ENCODE measurements at places on chromosomes 1 and 21.

DNA sequence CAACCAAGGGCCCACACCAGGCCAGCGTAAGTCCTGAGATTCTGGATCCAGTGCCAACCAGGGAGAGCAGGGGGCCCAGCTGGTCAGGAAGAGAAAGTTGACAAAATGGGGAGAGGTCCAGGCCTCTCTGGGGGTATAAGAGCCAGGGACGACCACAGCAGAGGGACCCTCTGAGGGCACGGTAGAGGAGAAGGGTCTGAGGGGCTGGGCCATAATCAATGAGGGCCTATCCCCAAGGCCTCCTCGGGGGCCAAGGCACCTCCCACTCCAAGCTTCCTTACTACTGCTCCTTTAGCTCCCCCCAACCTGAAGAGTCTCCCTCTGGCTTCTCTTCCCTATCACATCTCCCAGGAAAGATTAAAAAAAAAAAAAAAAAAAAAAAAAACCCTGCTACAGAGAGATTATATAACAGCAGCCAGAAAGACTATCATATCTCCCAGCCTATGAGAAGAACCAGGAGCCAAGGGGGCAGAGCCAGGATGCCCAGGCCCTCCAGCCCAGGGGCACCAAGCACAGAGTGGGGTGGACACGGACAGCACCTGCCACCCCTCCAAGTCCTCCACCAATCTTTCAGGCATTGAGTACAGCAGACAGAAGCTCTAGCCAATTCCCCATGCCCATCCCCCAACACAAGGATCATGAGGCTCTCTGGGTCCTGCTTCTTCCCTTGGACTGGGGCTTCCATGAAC is 2.7 kb downstream of the MEF2D start:
- no peak for DNase-seq

GRCh38 chr1:60922304-60922703 is 160.1 kb upstream of the NFIA start:
- no peak for DNase-seq

DNA sequence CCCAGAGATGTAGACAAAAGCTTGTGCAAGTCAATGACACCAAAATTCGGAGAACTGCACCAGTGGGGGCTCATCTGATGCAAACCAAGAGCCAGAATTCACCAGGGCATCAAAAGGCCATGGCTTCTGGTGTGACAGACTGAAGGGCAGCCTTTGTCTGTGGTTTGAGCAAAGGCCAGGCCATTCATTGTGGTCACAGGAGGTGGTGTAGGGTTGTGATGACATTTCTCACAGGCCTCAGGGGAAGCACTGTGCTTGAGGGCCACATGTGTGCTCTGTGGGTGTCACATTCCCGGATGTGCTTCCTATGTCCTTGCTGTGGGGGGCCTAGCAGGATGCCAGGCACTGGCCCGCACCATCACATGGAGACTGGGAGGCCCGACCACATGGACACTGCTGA is 22.5 kb upstream of the KCNE1 start:
- no peak for DNase-seq

DNA sequence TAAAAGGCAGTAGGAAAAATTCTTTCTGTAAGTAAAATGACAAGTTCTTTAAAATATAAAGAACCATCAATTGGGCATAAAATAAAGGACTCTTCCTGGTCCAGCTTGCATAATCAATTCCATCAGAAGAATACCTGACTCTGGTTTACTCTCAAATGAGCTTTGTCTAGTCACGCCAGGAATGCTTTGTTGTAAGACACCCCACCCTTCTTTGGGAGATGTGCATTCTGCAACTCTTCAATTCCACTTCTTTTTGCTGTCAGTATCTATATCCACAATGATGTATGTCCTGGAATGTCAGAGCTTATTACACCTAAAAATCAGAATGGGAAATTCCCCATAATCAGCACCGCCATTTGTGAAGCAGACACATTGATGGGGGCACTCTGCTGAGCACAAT is 76.1 kb downstream of the PTPN14 start:
- DNase-seq: no peak

DNA sequence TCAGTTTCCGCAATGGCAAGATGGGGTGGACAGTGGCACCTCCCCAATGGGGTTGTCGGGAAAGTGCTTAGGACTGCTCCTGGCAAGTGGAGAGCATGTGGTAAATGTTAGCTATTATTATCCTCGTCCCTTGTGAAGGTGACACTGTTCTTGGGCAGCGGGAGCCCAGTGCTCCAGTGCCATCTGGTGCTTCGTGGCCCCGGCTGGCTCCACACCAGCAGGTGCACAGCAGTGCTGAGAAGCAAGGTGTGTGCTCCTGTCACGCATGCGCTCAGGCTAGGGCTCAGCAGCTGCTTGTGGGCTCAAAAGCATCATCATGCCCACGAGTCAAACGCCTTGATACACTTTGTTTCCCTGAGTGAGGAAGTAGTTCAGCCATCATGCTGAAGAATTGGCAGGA is 24.9 kb upstream of the KCNC4 start:
- DNase-seq: no peak

DNA sequence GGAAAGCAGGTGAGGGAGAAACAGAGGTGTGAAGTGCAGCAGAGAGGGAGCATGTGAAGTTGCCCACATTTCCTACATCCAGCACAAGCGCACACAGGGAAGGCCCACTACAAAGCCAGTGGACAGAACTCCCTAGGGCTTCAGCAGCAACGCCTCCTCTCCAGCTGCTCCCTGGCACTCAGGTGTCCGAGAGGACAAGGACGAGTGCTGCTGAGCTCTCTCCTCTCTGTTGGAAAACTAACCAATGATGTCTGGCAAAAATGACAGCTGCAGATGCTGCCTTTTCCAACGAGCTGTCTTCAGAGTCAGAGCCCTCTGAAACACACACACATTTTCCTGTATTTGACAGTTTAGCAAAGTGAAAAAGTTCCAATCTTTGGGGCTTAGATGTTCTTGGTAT is 86.8 kb downstream of the HSF2BP start:
- no peak for DNase-seq

GRCh38 chr1:233412812-233413211 is 85.3 kb downstream of the MAP3K21 start:
- no peak for DNase-seq

- no peak for DNase-seq
Observed at GRCh38 chr1:52328615-52329014, 37.4 kb downstream of the CC2D1B start.

All from activated CD4-positive, alpha-beta T cell treated with anti-CD3 and anti-CD28 coated beads, Interleukin-2, amount 50 U/mL, for 1 hour (primary cell).